ENCODE measurements at places on chromosomes 16 and 17.

- no peak for DNase-seq
These were observed 149.3 kb downstream of the MSI2 start for GRCh38 chr17:57405491-57406072.

GRCh38 chr17:44956998-44957981 lies 9.7 kb upstream of the KIF18B start:
- peak; percentile 84 for DNase-seq

GRCh38 chr17:78442648-78443218 lies 64.3 kb downstream of the PGS1 start:
- DNase-seq: no peak

DNA sequence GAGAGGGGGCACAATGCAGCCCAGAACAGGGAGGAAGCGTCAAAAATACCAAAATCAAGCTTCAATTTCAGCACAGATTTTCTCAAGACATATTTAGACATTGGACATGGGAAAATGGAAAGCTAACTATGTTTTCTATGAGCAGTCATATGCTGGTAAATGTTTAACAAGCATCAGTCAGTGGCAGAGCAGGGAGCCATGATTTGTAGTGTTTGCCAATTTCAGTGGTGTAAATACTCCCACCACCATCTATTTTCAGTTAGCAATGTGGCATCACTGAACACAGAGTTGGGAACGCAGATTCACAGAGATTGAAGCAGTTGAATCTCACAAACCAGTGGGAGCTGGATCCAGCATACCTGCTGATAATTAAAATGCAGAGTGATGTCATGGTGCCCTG lies 24.6 kb upstream of the MYOCD start:
- DNase-seq: no peak

DNA sequence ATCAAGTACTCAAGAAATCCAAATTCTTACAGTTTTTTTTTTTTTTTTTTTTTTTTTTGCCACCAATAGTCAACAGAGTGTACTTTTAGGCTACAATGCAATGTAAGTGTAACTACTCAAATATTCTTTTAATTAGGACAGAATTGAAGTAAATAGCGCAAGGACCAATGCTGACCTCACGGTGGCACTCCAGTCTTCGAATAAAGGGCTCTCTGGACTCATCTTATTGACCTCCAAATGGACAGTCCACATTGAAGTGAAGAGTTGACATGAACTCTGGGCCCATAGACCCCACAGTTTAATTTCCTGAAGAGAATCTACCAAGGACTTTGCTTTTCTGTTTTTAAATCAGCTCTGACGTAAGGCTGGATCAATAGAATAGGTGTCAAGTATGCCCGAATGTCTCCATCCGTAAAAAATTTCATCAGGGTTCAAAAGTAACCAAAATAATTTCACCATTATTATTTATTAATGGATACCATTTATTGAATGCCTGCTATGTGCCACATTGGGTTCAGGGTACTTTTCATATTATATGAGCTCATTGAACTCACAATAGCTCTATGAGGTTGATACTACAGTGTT lies 7.3 kb upstream of the DDX52 start:
- peak; percentile 54 for DNase-seq

DNA sequence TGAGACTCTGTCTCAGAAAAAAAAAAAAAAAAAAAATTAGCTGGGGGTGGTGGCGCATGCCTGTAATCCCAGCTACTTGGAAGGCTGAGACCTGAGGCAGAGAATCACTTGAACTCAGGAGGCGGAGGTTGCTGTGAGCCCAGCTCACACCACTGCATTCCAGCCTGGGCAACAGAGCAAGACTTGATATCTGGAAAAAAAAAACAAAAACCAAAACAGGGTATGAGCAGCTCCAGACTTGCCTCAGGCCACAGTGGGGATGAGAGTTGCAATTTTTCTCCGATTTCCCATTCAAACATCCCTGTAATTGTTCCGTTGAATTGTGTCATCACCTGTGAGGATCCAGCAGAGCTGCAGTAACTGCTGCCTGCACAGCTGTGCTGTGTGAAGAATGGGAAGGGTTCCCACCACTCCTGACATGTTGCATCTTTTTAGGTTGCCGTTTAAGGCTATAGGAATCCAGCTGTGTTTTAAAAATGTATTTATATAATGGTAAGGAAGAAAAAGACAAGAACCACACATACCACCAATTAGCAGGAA lies 150.0 kb downstream of the VPS53 start:
- DNase-seq: no peak

- DNase-seq: no peak
These were observed 41.2 kb upstream of the NDRG4 start for GRCh38 chr16:58458606-58459343.

DNA sequence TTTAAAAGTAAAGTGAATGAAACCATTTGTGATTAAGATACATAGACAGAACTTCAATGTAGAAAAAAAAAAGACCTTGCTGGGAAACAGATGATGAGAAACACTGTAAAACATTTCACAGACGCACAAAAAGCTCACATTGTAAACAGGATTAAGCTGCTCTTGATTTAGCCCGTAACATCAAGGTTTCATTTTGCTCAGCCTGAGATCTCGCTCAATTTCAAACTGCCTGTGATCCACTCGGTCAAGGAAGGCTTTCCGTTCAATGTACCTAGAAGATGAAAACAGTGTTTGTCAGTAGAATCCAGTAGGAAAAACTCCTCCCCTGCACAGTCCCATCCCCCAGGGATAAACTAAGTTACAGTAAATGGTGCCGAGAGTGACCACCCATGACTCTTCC lies 42.3 kb upstream of the BCAR1 start:
- DNase-seq: no peak

DNA sequence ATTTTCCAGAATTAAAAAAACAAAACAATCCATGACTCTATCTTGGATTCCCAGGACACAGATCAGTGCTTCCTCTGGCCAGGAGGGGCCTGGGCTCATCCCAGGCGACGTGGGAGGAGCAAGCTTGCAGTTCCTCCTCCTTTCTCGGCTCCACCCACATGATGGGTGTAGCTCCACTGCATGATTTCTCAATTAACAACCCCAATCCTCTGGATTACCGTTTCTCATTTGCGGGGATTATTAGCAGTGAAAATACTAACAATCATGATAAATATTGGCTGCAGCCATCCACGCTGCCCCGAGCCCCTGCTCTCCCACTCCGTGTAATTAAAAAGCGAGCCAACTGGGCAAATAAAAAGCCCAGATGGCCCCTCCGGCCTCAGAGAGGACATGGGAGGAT lies 46.4 kb upstream of the SDK2 start:
- peak; percentile 47 for DNase-seq

DNA sequence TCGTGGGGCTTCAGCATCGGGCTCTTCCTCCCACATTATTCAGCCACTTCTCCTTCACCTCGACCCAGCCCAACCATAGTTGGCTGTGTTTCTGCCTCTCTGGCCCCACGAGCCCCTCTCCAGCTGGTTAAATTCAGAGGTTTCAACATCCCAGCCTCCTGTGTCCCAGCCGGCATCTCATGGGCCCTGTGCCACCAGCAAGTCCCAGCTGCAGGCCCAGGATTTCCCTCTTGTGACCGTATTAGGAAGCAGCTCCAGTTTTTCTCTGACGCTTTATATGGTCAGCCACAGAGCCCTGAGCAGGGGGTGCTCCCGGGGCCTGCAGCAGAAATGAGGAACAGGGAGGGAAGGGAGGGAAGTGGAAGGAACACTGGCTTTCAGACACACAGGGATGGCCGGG lies 27.4 kb downstream of the MYH11 start:
- no peak for DNase-seq

GRCh38 chr17:74752415-74752814 lies 4.0 kb downstream of the NHERF1 start:
- DNase-seq: no peak

GRCh38 chr17:64449545-64449944 lies 630 bp downstream of the MILR1 start:
- DNase-seq: no peak

DNA sequence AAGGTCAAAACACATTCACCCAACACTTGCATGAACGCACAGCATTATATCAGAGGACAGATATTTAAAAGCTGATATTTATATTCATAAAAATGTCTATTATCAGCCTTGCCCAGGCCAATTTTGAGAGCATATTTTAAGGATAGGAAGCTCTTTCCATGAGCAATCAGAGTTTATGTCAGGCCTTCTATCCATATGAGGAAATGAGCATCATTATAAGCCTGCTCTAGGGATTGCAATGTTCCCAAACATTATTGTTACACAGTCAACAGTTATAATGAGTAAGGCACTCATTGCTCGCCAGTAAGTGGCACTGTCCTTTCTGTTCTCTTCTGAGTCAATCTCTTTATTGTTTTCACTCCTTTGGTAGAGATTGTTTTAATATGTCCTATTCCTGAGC lies 37.7 kb upstream of the DYNLRB2 start:
- no peak for DNase-seq

DNA sequence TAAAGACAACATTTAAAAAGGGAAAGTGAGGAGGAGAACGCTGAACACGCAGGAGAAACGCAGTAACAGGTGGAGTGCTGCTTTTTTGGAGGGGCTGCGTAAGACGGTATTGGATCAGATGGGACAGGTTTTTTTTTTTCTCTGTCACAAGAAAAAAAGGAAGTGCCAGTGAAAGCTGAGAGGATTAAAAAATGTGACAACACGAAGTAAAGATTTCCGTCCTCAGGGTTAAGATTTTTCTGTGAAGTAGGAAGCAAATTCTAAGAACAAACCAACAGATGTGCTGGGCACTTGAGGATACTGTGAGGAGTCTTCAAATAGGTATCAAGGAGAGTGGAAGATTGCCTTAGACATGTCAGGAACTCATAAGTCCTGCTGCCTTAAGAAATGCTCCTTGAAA lies 5.8 kb upstream of the ABCA9 start:
- DNase-seq: no peak

- DNase-seq: no peak
These were observed 6.2 kb upstream of the BCAS3 start for GRCh38 chr17:60671482-60671881.

- no peak for DNase-seq
These were observed 66.0 kb downstream of the CACNG3 start for GRCh38 chr16:24322106-24322505.

- DNase-seq: no peak
These were observed 16.6 kb downstream of the PLXDC1 start for GRCh38 chr17:39134878-39135277.

GRCh38 chr17:82871056-82871775 lies 31.4 kb upstream of the ZNF750 start:
- DNase-seq: no peak
